ENCODE measurements at places on chromosomes 12 and 14.

- no peak for DNase-seq
Observed at GRCh38 chr14:81298122-81298521, 77.4 kb upstream of the GTF2A1 start.

GRCh38 chr14:33979613-33980276 is 28.9 kb upstream of the EGLN3 start:
- DNase-seq: no peak

DNA sequence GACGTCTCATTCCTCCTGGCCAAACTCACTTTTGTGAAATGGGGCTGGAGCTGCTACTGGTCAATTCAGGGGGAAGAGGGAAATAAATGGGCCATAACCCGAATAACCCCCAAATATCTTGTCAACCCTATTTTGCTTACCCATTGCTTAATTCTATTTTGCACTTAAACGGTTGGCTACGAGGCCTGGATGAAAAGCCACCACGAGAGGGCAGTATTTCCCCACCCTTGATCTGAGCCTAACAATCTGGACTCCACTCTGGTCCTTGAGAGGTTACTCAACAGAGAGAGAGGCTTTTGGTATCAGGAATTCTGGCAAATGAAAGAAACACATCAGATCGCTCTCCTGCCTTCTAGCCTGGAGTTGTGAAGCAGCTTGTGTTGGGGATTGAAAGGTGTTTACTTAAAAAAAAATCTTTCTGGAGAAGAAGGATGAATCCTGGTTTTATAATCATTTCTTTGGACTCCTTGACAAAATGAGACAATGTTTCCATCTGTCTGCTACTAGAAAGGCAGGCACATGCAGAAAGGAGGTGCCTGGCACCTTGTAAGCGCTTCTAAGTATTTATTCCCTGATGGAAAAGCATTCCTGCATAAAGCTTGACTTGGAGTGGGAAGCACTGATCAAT is 22.4 kb upstream of the FBXO21 start:
- peak; percentile 66 for DNase-seq

GRCh38 chr12:120109570-120110267 is 6.8 kb downstream of the RAB35 start:
- DNase-seq: no peak

DNA sequence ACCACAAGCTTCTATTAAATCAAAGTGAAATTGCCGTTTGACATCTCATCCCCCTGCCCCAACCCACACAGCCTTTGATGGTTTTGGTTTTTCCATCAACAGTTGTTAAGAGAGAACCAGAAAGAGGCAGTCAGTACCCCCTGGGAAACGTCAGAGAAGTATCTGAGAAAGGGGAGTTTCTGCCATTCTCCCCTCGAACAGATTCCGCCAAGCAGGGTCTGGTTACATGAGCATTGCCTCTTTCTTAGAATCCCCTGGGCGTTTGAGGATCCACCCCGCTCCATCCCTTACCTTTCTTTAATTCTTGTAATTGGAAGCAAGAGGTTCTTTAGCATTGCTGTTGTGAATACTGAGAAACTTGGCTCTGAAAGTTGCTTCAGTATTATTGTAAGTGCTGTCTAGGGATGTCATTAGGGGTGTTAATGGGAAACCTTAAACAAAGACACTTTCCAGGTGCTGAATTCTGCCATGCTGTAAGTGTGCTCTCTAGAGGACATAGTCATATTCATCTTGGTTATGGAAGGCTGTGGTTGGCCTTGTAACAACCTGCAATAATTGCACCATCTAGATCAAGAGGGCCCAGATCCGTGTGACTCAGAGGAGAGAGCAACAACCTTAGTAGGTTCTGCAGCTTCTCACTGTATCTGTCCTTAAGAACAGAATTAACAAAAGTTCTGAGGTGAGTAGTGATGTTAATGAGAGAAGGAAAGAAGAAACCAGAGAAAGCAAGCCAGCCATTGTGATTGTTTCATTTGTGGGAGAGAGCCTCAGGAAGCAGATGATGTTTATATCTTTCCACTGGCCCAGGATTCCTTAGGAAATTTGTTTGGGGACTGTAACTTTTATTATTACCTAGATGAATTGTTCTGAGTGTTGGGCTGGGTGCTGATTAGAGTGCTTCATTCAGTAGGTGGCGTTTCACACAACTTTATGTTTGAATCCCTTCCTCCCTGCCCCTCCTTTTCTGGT is 9.0 kb downstream of the TMBIM6 start:
- peak; percentile 78 for DNase-seq

- no peak for DNase-seq
Observed at GRCh38 chr14:79325071-79325470, 886.2 kb downstream of the DIO2 start.

DNA sequence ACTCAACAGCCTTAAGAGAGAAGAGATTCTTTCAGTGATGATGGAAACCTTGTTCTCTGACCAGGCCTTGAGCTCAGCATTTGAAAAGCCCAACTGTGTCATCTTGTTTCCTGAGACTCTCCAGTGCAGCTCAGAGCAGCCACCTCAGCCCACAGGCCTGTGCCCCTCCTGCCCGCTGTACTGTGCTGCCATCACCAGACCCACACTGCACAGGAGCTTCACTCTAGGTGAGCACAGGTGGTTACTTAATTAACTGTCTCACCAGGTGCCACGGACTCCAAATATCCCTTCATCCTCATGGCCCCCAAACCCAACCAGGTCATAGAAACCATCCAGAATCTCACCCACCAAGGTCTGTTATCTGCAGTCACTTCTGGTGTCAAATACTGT is 51.3 kb downstream of the JAG2 start:
- DNase-seq: no peak

GRCh38 chr12:50580436-50580835 is 75.7 kb downstream of the DIP2B start:
- no peak for DNase-seq

GRCh38 chr14:65500075-65500474 is 87.5 kb downstream of the FUT8 start:
- no peak for DNase-seq

GRCh38 chr12:103783744-103784664 is 57.0 kb downstream of the NT5DC3 start:
- DNase-seq: no peak

GRCh38 chr12:71159878-71160277 is 2.1 kb upstream of the TSPAN8 start:
- no peak for DNase-seq

GRCh38 chr12:614411-614970 is 48.8 kb downstream of the NINJ2 start:
- DNase-seq: no peak

DNA sequence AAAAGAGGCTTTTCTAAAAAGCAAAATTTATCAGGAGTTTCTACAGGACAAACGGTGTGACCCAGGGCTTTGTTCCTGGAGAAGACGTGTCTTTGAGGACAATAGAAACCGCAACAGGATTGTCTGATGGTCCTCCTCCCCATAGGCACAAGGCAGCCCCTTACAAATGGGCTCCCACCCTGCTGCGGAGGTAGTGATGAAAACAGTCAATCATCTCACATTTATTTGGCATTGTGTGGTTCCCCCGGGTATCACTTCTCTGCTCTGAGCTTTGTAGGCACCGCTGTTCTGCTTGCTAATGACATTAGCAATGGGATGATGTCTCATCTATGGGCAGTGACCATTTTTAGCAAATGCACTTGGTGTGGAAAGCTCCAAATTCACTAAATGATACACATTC is 155.5 kb upstream of the TMPO start:
- no peak for DNase-seq

DNA sequence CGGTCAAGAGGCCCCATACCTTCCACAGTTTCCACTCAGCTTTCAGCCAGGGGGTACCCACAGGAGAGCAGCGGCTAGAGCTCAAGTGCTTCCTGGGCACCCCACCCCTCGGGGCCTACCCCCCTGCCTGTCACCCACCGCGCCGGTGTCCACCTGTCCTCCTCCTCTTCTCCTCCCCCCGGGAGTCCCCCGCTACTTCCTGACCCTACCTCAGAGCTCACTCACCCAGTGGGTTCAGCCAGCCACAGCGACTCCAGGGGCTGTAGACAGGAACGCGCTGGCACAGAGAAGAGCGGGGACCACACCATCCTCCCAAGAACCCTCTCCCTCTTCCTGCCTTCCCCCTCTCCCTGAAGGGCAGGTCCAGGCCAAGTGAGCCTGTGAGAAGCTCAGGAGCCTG is 123.0 kb downstream of the ESRRB start:
- DNase-seq: no peak

All from fibroblast of skin of right quadriceps (primary cell).